ENCODE measurements at places on chromosomes 5 and 9. TPM values are rescaled to one million over a fixed set of nuclear protein-coding genes. Genes with fewer than 3 reads are reported as not detected.

DNA sequence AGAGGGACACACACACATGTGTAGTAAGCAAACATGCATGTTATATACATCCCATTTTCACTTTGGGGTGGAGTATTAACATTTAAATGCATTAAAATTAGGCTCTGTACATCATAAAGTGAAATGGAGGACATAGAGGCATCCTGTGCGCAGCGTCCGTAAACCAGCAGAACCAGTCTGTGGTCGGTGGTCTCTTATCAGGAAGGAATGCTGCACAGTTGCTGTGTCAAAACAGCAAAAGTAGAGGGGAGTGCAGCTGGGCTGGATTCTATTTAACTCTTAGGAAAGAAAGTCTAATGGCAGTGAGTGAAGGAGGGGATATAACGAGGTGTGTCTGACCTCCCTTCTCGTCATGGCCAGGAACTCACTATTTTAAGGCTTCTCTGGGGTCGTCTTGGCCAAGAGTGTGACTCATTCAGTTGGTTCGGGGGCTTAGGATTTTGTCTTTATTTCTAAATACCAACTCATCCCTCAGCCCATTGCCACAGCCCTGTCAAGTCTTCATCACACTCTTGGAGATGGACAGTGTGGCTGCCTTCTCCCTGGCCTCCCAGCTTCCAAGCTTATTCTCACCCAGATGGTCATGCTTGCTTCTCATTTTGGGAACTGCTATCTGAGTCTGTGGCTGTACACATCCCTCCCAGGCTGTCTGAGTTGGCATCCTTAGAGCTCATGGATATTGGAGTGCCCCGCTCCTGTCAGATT is 20.1 kb upstream of the CXCL14 start:
- H3K36me3 ChIP-seq, result no peaks in the 10 kb centered on the region
- H3K4me3 ChIP-seq, result no peak overlapping the region
- H3K27ac ChIP-seq, result no peak overlapping the region
- H3K4me1 ChIP-seq, result no peaks in the 10 kb centered on the region
- DNase-seq, result no peak
- H3K27me3 ChIP-seq, result no peaks in the 10 kb centered on the region

GRCh38 chr5:133510634-133511262 is 101.6 kb downstream of the FSTL4 start:
- H3K4me1 ChIP-seq, result no peaks in the 10 kb centered on the region
- H3K27me3 ChIP-seq, result peaks cover 10% of the 10 kb centered on the region
- no peaks in the 10 kb centered on the region for H3K36me3 ChIP-seq
- H3K27ac ChIP-seq, result no peak overlapping the region
- no peak overlapping the region for H3K4me3 ChIP-seq

- H3K36me3 ChIP-seq, result no peaks in the 10 kb centered on the region
- no peaks in the 10 kb centered on the region for H3K4me1 ChIP-seq
- no peak for DNase-seq
- H3K27ac ChIP-seq, result no peak overlapping the region
Observed at GRCh38 chr5:18395126-18396110, 761.2 kb downstream of the TAF11L14 start.

DNA sequence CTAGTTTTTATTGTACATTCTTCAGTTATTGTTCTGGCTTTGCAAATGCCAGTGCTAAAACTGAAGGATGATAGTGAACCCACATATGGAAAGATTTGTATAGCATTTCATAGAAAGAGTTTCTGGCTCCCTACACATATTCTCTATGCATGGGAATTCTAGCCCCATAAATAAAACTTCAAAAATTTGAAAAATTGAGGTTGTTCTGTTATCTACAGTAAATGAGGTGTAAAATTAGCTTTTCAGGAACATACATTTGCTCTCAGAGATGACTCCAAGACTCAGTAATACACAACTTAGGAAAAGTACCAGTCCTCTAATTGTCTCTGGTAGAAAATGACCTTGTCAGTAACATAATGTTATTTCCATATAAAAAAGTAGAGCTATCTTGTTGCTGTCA is 80.2 kb upstream of the DPYSL3 start:
- no peaks in the 10 kb centered on the region for H3K36me3 ChIP-seq
- H3K4me3 ChIP-seq, result no peak overlapping the region
- no peaks in the 10 kb centered on the region for H3K27me3 ChIP-seq
- H3K27ac ChIP-seq, result no peak overlapping the region

GRCh38 chr5:55066277-55066676 is 36.2 kb upstream of the GZMA start:
- peaks cover 81% of the 10 kb centered on the region for H3K4me1 ChIP-seq
- H3K27me3 ChIP-seq, result peaks cover 1% of the 10 kb centered on the region
- H3K36me3 ChIP-seq, result peaks cover 29% of the 10 kb centered on the region

DNA sequence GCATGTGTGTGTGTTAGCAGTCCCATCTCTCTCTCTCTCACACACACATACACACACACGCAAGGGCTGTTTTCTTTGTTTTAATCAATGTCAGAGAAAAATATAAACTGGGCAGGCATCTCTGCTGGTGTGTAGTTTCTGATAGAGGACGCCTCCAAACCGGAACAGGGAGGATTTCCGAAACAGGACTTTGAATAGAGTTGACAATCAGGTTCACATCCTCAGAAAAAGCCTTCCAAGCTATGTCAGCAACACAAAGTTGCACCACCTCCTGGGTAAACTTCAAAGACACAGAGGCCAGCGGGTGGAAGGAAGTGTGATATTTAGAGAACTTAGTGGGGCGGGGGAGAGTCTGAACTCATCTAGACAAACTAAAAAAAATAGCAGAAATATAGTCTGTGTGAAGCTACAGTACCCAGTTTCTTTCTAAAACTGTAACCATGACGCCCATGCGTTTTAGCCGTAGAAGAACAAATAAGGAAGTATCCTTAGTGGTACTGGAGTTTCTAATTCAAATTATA is 1.2 kb downstream of the ST8SIA4 start:
- peak overlapping the region; percentile 96 for H3K4me3 ChIP-seq
- H3K27ac ChIP-seq, result peak overlapping the region; percentile 99
- H3K36me3 ChIP-seq, result peaks cover 34% of the 10 kb centered on the region
- H3K4me1 ChIP-seq, result peaks cover 49% of the 10 kb centered on the region

DNA sequence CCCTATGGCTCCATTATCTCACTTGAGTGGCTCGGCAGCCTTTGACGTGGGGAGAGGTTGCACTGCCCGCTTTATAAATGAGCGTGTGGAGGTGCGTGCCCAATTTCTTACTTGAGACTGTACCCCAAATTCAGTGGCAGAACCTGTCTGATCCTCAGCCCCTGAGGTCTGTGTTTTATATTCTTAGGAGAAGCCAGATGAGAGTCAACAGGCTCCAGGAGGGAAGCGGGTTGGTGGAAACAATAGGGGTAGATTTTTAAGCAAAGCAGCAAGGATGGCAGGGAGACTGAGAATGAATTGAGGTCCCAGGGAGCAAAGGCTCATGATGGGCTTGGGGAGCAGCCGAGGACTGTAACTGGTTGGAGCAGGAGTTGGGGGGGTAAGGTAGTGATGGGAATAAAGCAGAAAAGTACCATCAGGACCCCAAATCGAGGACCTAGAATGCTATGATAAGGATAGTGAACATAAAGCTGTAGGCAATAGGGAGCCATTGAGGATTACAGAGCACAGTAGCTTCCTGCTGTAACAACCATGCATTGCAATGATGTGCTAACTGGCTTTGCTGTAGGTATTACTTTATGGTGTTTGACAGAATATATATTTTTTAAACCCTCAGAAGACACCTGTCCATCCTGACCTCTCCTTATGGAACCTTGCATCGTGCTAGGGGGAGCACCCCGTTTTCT is 43.1 kb upstream of the DAB2IP start:
- H3K4me3 ChIP-seq, result no peak overlapping the region
- no peaks in the 10 kb centered on the region for H3K36me3 ChIP-seq
- peaks cover 12% of the 10 kb centered on the region for H3K4me1 ChIP-seq
- no peak overlapping the region for H3K27ac ChIP-seq
- DNase-seq, result no peak

- no peak overlapping the region for H3K27ac ChIP-seq
- no peak for DNase-seq
- H3K27me3 ChIP-seq, result peaks cover 4% of the 10 kb centered on the region
- no peaks in the 10 kb centered on the region for H3K36me3 ChIP-seq
Observed at GRCh38 chr5:173047838-173048105, 8.4 kb upstream of the CREBRF start.

GRCh38 chr9:83466351-83466750 is 71.8 kb downstream of the FRMD3 start:
- no peak overlapping the region for H3K27ac ChIP-seq
- no peaks in the 10 kb centered on the region for H3K4me1 ChIP-seq
- H3K27me3 ChIP-seq, result peaks cover 15% of the 10 kb centered on the region
- H3K4me3 ChIP-seq, result no peak overlapping the region
- H3K36me3 ChIP-seq, result no peaks in the 10 kb centered on the region

DNA sequence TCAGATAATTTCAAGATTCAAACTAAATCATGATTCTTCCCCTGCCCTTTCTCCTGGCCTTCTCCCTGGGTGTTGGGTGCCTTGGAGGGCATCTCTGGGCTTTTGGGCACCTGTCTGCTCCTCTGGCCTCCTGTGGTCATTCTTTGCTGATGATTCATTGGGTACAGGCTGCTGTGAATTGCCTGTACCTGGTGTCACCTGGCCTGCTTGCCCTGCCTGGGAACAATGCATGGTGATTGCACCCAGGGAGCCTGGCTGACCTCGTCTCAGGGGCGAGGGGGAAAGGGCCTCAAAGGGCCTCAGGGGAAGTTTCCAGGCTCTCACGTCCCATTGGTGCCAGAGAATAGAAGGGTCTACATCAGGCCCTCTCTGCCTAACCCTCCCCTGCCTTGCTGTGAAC is 20.1 kb upstream of the CKMT2 start:
- no peaks in the 10 kb centered on the region for H3K27me3 ChIP-seq
- no peak overlapping the region for H3K4me3 ChIP-seq
- no peak for DNase-seq
- H3K36me3 ChIP-seq, result peaks cover 1% of the 10 kb centered on the region
- no peak overlapping the region for H3K27ac ChIP-seq

- H3K27me3 ChIP-seq, result peaks cover 16% of the 10 kb centered on the region
- no peaks in the 10 kb centered on the region for H3K36me3 ChIP-seq
- DNase-seq, result no peak
- no peaks in the 10 kb centered on the region for H3K4me1 ChIP-seq
Observed at GRCh38 chr9:98339987-98340800, 84.7 kb upstream of the TBC1D2 start.

- peaks cover 6% of the 10 kb centered on the region for H3K4me1 ChIP-seq
- H3K36me3 ChIP-seq, result no peaks in the 10 kb centered on the region
- no peaks in the 10 kb centered on the region for H3K27me3 ChIP-seq
- DNase-seq, result no peak
- H3K4me3 ChIP-seq, result no peak overlapping the region
Observed at GRCh38 chr9:133505901-133506652, 18.7 kb downstream of the MYMK start.

GRCh38 chr9:128920381-128921058 is at the start of gene PHYHD1:
TSS of gene PHYHD1 (plus strand) at chr9:128920982. CDS start at chr9:128922324, 1,342 bp downstream.
- no peak for DNase-seq
- peaks cover 24% of the 10 kb centered on the region for H3K36me3 ChIP-seq
- H3K27me3 ChIP-seq, result no peaks in the 10 kb centered on the region
- no peak within 1 kb of the TSS for H3K4me3 ChIP-seq
- no peak within 1 kb of the TSS for H3K27ac ChIP-seq

DNA sequence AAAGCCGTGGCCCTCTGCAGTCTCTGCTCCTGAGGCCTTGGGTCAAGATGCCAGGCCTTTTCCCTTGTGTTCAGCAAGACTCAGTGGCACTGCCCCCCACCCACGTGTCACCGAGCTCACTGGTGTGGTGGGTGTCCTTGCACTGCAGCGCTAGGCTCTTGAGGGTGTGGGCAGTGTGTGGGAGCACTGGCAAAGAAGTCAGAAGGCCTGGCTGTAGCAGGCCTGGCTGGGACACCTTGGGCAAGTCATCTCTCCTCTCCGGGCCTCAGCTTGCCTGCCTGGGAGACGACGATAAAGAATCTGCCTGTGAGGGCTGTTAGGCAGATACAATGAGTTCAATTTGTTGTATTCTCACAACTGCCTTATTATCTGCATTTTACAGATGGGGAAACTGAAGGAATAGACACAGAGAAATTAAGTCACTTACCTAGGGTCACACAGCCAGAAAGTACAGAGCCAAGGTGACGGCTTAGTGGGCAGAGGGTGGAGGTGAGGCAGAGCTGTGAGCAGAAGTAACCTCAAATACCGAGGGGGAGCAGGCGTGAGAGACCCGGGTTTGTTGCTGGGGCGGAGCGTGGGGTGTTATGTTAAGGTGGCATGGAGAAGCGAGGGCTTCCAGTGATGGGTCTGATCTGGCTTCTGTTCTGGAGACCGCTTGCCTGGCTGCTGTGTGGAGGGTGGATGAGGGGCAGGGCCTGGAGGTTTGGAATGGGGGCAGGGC is 1.4 kb downstream of the TSPAN17 start:
- H3K4me3 ChIP-seq, result peak overlapping the region; percentile 86
- peak overlapping the region; percentile 65 for H3K27ac ChIP-seq

GRCh38 chr9:20335668-20336332 is 286.5 kb downstream of the MLLT3 start:
- no peak for DNase-seq
- H3K4me1 ChIP-seq, result peaks cover 32% of the 10 kb centered on the region
- H3K27me3 ChIP-seq, result peaks cover 4% of the 10 kb centered on the region
- peaks cover 14% of the 10 kb centered on the region for H3K36me3 ChIP-seq

- H3K4me1 ChIP-seq, result no peaks in the 10 kb centered on the region
- no peak for DNase-seq
- H3K36me3 ChIP-seq, result no peaks in the 10 kb centered on the region
- peaks cover 25% of the 10 kb centered on the region for H3K27me3 ChIP-seq
Observed at GRCh38 chr9:127256324-127256723, 8.2 kb upstream of the GARNL3 start.

GRCh38 chr9:106616026-106616425 is 246.9 kb upstream of the ZNF462 start:
- H3K27me3 ChIP-seq, result no peaks in the 10 kb centered on the region
- no peak for DNase-seq
- no peaks in the 10 kb centered on the region for H3K4me1 ChIP-seq
- no peak overlapping the region for H3K27ac ChIP-seq
- no peak overlapping the region for H3K4me3 ChIP-seq

- peaks cover 13% of the 10 kb centered on the region for H3K4me1 ChIP-seq
- no peak overlapping the region for H3K4me3 ChIP-seq
- H3K27me3 ChIP-seq, result no peaks in the 10 kb centered on the region
- no peaks in the 10 kb centered on the region for H3K36me3 ChIP-seq
Observed at GRCh38 chr5:14560091-14560595, 21.4 kb upstream of the OTULINL start.

GRCh38 chr5:95916687-95917085 is 45.0 kb downstream of the ELL2 start:
- no peaks in the 10 kb centered on the region for H3K27me3 ChIP-seq
- peaks cover 37% of the 10 kb centered on the region for H3K36me3 ChIP-seq
- no peak for DNase-seq
- no peak overlapping the region for H3K4me3 ChIP-seq
- H3K4me1 ChIP-seq, result peaks cover 37% of the 10 kb centered on the region

The IFNK gene
- total RNA-seq, result not detected

The TMEM215 gene
- not detected for total RNA-seq

The MELK gene
- total RNA-seq, result 48.3 TPM

The RNF183 gene
- not detected for total RNA-seq

The SMIM33 gene
- 0.39 TPM for total RNA-seq

The GIN1 gene
- 8.6 TPM for total RNA-seq

The MRPS2 gene
- total RNA-seq, result 66.6 TPM

The OCLN gene
- total RNA-seq, result 0.10 TPM

The RAB3C gene
- total RNA-seq, result not detected

The NTNG2 gene
- 4.6 TPM for total RNA-seq
